NCI-H187 (cell line): ENCODE measurements at places on chromosomes 2 and 18.

DNA sequence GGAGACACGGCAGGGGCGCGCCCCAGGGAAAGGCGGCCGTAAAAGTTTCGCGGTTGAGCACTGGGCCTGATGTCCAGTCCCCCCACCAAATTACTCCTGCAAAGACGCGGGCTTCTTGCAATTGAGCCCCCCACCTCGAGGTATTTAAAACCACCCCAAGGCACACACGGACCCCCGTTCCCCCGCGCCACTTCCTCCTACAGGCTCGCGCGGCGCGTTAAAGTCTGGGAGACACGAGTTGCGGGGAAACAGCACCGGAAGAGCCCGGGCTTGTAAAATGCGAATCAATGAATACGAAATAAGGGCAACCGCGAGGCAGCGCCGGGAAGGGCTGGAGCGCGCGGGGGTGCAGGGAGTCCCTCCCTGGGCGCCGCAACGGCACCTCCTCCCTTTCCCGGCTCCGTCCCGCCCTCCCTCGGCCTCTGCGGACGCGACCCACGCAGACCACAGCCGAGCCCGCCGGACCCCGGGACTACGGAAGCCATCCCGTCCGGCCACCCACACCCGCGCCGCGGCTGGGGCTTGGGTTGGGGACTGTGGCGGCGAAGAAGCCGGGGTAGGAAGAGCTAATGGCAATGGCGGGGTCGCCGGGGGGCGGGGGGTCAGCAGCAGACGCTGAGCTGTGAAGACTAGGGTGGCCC lies 918 bp upstream of the NETO1 start:
- DNase-seq, result no peak

DNA sequence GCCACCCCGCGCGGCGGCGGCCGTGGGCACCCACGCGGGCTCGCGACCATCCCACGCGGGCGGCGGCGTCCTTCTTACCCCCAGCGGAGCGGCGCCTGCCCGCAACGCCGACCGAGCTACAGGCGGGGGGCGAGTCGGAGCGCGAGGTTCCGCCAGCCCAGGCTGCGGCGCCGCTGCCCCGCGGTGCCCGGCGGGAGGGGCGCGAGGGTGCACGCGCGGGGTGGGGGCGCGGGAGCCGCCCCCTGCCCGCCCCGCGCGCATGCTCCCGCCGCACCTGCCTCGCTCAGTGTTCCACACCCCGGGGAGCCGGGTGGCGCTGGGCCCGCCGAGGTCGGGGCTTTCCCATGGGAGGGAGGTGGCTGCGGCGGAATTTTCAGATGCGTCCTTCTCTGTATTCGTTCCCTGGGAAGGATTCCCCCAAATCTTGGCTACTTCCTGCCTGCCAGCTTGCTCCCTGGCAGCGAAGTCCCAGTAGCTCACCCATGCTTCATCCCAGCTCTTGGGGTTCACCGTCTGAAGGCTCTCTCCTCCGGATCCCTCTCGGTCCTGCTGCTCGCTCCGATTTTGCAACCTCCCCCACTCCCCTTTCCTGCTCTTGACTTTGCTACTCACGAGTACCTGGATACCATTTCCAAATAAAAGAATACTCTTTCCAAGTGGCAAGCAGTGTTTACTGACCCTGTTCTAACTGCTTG lies at the start of gene L3MBTL4:
Gene L3MBTL4 (minus strand): TSS at position 189 of the 695 bp plus-strand sequence. CDS start 103,286 bp downstream, outside the sequence.
- no peak for DNase-seq

- DNase-seq, result no peak
Observed at GRCh38 chr2:151996243-151997003, 102.4 kb downstream of the CACNB4 start.

- no peak for DNase-seq
Observed at GRCh38 chr2:97651114-97651513, 5.3 kb downstream of the COX5B start.

GRCh38 chr2:68750592-68751396 lies 16.2 kb downstream of the ARHGAP25 start:
- no peak for DNase-seq

- DNase-seq, result no peak
Observed at GRCh38 chr2:13524492-13524891, 807.8 kb downstream of the TRIB2 start.

DNA sequence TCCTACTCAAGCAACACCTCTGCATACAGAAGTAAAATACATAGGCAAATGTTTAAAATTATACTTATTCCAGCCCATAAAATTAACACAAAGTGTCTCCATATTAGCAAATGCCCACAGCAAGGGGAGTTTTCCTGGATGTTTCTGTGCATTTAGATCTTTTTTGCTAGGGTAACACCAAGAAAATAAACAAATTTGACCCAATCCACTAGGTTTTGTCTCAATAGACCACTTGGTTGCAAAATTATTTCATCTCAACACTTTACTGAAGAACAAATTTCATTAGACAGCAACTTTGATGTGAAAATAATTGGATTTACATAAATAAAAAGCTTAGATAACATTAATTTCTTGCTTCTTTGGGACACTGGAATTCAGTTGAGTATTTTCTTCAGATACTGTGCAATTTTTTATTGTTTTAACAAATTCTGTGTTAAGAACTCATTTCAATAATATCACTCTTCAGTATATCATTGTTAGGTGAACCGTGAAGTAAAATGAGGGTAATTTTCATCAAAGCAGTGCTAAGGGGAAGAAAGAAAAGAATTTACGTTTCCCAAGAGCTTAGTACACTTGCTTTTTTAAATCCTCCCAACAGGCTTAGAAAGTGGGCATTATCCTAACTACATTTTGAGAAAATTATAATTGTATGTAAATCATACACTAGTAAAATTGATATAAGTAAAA lies 133.5 kb upstream of the TTC39C start:
- DNase-seq, result no peak

- no peak for DNase-seq
Observed at GRCh38 chr18:21255211-21255610, 13.2 kb downstream of the GREB1L start.

GRCh38 chr2:40228310-40228709 lies 223.6 kb downstream of the SLC8A1 start:
- DNase-seq, result no peak
